ENCODE measurements at places on chromosomes 3 and 15.

- DNase-seq = no peak
Measured at GRCh38 chr3:143536817-143537535, 311.3 kb downstream of the SLC9A9 start.

DNA sequence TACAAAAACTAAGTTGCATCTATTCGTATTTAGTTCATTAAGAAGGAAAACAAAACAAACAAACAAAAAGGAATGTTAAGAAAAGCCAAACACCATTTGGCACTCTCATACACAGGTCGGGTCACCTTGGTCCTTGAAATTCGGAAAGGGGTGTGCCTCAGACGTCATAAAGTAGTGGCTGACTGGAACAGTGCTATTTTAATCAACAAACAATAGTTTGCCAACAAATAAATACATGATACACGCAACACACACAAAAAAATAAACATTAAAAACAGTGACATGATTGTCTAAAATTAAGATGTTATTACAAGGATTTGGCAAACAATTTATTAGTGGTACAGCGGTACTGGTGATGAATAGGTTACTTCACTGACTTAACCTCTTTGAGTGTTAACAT lies 579.6 kb downstream of the MECOM start:
- DNase-seq = no peak

- DNase-seq = no peak
Measured at GRCh38 chr3:189981668-189982067, 139.0 kb downstream of the P3H2 start.

DNA sequence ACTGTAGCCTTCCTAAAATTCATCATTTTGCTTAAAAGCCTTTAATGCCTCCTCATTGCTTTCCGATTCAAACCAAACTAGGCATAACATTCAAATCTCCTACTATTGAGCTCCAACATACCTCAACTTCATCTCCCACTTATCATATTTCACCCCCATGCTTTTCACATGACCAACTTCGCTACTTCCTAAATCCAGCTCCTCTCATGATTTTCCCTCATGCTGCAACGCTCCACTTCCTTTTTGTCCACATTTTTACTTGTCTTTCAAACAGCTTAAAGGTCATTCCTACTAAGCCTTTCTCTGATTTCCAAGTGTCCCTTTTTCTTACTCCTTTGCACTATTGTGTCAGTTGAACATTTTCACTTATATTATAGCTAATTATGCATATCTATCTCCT lies 20.3 kb upstream of the ANXA2 start:
- no peak for DNase-seq

GRCh38 chr15:90667073-90667754 lies 49.9 kb upstream of the BLM start:
- no peak for DNase-seq

DNA sequence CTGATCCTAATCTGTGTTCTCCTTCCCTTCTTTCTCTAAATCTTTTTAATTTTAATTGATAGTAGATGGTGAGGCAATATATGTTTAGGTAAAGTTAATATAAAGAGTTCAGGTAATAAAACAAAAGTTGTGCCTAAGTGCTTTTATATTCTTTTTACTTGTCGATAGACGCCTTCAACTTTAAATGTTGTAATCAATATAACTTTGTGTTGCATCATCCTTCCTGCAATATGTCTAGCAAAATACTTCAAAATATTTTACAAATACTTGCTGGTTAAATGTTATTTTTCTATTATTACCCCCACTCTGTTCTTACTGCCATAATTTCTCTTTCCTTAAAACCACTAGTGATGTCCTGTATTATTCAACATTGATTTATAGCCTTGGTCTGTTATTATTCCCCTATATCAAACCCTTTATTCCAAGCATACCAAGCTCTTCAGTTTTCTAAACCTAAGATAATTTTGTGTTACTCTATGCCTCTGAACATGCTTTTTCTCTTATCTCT lies 92.4 kb downstream of the NAALADL2 start:
- no peak for DNase-seq

DNA sequence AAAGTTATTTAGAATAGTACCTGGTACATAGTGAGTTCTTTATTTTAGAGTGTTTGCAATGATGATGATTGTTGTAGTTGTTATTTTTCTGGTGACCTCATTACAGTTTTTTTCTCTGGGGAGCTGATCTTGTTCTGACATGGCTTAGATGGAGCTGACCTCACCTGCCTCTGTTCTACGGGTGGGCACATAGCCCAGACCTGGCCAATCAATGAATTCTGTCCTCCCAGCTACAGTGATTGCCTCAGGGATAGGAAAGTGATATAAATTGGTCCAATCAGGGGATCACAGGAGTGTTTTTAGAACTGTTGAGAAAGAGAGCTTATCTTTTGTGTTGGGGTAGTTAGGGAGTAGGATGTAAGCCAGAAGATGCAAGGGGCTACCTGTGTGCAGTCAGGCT lies 3.2 kb upstream of the NANOGP8 start:
- no peak for DNase-seq

DNA sequence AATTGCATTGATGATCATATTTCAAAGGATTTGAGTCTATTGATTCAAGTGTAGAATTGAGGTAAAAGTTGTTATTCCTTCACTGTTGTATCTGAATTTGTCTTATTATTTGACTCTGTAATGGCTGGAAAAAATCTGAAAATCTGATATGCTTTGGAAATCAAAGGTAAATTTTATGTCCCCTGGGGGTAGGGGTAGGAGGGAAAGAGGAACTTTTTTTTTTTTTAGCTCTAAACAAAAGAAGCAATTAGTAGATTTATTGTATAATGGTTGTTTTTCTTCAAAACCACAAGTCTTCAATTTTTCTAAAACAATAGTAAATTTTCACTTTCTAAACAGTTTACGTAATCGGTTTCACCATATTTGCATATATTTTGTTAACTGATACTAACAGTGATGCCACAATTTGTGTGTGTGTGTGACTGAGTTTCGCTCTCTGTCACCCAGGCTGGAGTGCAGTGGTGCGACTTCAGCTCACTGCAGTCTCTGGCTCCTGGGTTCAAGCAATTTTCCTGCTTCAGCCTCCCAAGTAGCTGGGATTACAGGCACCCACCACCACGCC lies 91.7 kb upstream of the GOLGA6L4 start:
- no peak for DNase-seq

DNA sequence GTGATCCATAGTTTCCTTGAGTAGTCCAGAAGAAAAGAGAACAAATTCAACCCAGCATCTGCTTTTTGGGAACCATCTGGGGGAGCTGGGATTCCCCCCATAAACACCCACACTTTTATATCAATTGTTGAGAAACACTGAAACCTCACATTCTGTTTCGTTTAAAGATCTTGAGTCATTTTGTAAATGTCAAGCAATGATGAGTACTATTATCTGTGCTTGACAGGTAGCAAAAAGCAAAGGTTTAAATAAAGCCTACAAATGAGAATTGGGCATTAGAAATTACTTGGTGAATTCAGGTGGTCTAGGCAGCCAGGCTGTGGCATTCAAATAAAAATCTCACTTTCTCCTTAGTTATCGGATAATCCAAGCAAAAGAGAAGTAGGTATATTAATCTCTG lies 75.7 kb downstream of the TMEM266 start:
- no peak for DNase-seq

- peak; percentile 74 for DNase-seq
Measured at GRCh38 chr3:9248522-9249271, 749 bp downstream of the SRGAP3 start.

GRCh38 chr3:114428044-114428595 lies 134.3 kb downstream of the TIGIT start:
- no peak for DNase-seq

GRCh38 chr15:41102854-41103253 lies 13.2 kb downstream of the INO80 start:
- DNase-seq = no peak

- DNase-seq = no peak
Measured at GRCh38 chr3:8652324-8652987, 7.9 kb upstream of the SSUH2 start.

DNA sequence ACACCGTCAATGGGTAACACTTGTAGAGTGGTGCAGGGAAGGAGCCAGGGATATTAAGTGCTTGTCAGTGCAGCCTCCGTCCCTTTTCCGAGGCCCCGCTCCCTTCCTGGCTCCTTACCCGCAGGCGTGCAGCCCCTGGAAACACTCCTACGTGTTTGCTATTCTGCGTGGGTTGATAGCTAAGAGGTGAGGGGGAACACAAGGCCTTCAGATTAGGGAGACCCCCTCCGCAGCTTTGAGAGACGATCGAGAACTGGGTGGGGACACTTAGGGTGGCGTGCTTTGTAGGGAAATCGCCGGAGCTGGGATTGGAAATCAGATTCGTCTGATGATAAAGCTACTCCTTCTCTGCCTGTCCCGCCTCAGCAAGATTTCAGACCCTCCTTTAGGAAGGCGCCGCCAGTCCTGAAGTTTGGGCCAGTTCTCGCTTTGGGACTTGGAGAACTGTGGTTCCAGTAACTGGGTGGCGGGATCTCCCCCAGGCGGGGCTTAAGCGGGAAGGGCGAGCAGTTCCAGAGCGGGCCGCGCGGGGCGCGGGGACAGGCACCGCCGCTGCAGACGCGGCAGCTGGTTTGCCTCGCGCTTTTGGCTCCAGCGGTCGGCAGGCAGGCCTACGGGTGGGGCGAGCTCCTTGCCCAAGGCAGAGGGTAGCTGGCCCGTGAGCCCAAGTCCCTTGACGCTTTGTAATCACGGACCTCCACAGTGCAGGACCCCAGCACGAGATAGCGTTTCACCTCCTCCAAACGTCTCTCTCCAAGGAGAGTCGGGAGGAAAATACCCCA lies 8.0 kb upstream of the FAM107A start:
- peak; percentile 12 for DNase-seq

GRCh38 chr3:49362561-49362960 lies 4.4 kb upstream of the GPX1 start:
- DNase-seq = no peak

DNA sequence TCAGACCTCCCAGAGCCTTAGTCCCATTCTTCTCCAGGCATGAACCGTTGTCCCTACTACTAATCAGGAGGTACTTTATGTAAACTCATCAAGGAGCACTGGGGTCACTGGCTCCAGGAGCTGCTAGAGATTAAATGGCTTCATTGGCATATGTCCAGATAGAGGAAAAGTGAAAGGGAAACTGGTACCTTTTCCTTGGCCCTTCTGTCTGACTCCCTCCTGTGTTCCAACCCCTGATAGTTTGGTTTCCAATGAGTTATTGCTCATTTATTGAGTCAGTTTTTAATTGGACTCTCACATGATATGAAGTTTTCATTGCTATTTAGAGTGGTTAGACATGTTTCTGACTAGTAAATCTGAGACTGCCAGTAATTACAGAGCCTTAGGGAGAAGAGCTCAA lies 130.5 kb upstream of the BFSP2 start:
- DNase-seq = no peak

DNA sequence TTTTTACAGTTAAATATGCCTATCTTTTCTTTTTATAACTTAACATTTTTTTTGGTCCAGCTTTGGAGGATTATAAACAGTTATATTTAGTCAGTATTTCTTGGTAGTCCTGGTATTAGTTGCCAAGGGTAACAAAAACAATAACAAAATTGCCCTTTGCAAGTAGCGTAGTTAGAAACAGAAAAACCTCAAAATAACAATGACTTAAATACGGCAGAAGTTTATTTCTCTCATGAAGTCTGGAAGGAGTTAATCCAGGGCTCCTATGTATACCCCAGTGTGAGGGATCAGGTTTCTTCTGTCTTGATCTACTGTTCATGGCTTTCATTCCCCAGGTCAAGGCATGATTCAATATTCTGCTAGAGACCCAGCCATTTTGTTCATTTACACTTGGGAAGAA lies 14.1 kb upstream of the MYH15 start:
- DNase-seq = no peak

DNA sequence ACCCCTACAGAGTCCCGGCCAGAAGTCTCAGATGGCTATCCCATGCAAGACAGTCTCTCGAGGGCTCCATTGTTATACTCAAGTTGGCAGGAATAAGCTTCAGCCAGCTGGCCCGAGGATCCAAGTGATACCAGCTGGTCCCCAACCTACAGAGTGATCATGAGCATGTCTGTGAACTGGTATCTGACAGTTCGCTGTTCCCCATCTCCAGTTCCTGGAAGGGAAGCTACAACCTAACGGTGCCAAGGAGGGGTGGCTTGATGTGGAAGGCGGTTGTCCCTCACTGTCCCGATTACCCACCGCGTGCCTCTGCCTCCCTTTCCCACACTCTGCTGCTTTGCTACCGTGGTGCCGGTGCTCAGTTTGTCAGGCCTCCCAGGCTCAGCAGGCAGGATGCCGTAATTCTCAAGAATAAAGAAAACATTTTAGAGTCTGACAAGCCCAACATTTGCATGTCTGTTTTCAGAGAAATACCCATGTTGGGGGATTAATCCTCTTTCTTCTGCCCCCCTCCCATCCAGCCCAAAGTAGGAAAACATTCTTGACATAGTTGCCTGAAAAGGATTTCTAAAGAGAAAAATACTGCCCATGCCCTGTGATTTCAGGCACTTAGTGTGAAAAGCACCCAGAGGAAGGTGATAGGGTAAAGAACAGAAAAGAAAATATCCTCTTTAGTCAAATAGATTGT lies 49.4 kb upstream of the HES1 start:
- DNase-seq = no peak

DNA sequence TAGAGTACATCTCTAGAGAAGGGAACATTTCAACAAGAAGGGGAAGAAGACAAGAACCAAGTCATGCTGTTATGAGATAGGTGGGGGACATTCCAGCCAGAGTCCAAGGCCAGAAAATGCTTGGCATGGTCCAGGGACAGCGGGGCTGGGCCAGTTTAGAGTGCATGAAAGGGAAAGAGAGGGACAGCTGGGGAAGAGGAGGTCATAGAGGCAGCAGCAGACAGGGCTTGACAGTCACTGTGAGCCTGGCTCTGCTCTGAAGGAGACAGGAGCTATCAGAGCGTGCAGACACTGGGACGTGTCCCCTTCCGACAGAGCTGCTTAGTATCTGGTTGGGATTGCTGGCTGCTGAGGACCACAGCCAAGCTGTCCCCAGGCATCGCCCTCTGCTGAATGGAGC lies 35.7 kb upstream of the PRR20G start:
- no peak for DNase-seq

GRCh38 chr15:66053991-66054390 lies 184.7 kb downstream of the RAB11A start:
- no peak for DNase-seq

DNA sequence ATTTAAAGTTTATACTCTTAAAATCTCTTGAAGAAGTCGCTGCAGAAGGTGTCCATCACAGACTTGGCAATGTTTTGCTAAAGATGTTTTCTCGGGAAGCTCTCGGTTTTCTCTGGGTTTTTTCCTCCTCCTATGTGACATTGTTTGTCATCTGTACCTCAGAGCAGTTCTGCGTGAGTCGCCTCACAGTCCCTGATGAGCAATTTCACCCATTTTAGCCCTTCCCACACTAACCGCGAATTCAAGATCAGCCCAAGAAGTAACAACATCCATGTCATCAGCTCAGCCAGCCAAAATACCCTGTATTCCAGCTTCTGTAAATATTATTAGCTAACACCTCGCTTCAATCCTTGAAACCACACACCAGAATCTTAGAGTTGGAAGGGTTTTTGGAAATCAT lies 224.3 kb upstream of the SETMAR start:
- no peak for DNase-seq

- DNase-seq = no peak
Measured at GRCh38 chr15:92443381-92443780, 49.7 kb downstream of the ST8SIA2 start.

GRCh38 chr3:43597961-43598360 lies 23.9 kb downstream of the ANO10 start:
- DNase-seq = no peak
